Hematopoietic multipotent progenitor cell treated with erythropoietin and hydrocortisone succinate and interleukin-3 and kit ligand, for 6 days (in vitro differentiated cells): ENCODE measurements at places on chromosomes 6 and 20.

DNA sequence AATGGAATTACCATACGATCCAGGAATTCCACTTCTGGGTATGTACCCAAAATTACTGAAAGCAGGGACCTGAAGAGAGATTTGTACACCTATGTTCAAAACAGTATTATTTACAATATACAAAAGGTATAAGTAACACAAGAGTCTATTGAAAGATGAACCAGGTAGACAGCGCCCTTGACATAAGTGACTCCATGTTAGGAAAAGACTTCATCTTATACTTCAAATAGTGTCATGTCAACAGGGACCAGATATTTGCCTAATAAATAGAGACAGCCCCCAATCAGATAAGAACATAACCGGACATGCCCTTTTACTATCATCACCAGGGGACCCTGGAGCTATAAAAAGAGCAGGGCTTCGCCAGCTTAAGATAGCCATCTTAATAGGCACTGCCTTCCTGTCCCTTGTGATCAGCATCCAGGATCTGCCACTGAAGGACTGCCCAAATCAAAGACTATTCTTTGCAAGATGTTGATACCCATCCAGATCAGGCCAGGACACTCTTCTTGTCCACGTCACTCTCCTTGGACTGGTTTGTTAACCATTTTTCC, 309.0 kb upstream of the SULF2 start:
- DNase-seq = no peak

DNA sequence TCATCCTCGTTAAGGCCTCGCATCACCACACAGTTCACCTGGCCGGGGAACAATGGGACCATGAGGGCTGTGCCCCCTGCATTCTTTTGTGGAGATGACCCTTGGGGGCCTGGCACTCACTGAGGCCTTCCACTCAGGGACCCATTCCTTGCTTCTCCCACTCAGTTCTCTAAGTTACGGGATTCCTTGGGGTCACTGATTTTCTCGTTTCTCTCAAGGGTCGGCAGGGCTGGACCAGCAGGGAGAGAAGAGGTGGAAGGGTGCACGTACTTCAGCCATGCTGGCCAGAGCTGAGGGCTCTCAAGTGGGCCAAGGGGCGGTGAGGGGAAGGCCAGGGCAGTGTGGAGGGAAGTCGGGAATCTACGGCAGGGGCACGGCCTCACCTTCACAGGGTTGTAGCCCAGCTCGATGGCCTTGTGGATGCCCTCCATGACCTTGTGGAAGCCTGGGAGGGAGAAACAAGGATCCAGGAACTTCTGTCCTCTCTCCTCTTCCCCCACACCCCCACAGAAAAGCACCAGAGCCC, 20.8 kb downstream of the MOCS1 start:
- DNase-seq = no peak

DNA sequence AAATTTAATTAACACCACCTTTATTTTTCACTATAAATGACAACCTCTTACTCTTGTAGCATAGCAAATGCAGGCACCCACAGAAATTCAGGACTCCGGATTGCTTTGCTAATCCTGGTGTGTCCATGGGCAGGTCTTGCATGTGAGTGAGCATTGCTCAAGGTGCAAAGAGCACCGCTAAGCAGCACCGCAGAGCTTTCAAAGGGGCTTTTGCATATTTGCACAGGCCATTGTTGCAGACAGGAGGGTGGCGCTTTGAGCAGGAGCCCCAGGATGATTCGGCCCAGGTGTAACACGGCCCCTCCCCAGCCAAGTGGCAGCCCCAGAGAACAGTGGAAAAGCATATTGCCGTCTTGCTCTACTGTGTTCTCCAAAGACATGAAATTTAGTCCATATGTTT, 293.2 kb downstream of the NRN1 start:
- no peak for DNase-seq

DNA sequence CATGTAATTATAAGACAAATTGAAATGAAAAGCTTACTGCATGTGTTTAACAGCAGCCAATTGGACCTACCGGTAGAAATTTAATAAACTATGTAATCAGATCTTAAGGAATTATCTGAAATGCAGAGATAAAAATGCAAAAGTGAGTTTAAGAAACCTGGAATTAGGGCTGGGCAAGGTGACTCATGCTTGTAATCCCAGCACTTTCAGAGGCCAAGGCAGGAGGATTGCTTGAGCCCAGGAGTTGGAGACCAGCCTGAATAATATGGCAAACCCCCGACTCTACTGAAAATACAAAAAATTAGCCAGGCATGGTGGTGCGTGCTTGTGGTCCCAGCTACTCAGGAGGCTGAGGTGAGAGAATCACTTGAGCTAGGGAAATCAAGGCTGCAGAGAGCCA, 74.1 kb downstream of the HFE start:
- DNase-seq = peak; percentile 18

- DNase-seq = no peak
These were observed 117.3 kb downstream of the TOX2 start for GRCh38 chr20:44031781-44032582.

- peak; percentile 10 for DNase-seq
These were observed 35.9 kb downstream of the ID4 start for GRCh38 chr6:19873031-19873430.
